Activated CD8-positive, alpha-beta memory T cell treated with anti-CD3 and anti-CD28 coated beads for 4 hours (primary cell): ENCODE measurements at places on chromosomes 6 and 20.

GRCh38 chr6:127515234-127515793, 3.8 kb downstream of the MTCL3 start:
- DNase-seq: no peak

- DNase-seq: no peak
Measured at GRCh38 chr6:143747347-143747842, 69.6 kb downstream of the PHACTR2 start.

DNA sequence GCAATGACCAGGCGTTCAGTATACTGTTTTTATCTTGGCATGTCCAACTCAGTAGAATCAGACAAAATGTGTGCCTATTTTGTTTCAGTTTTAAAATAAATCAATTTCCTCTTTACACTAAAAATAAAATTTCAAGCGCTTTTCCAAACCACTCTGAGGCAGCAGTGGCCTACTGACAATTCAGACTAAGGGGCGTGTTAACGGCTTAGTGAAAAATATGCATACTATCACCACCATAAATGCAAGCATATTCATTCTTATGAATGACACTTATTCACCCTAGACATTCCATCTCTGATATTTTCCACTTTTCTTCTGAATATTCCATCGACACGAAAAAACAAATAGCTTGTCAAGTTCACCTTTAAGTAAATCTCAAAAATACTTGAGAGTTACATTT, 7.5 kb downstream of the TBX18 start:
- DNase-seq: no peak

DNA sequence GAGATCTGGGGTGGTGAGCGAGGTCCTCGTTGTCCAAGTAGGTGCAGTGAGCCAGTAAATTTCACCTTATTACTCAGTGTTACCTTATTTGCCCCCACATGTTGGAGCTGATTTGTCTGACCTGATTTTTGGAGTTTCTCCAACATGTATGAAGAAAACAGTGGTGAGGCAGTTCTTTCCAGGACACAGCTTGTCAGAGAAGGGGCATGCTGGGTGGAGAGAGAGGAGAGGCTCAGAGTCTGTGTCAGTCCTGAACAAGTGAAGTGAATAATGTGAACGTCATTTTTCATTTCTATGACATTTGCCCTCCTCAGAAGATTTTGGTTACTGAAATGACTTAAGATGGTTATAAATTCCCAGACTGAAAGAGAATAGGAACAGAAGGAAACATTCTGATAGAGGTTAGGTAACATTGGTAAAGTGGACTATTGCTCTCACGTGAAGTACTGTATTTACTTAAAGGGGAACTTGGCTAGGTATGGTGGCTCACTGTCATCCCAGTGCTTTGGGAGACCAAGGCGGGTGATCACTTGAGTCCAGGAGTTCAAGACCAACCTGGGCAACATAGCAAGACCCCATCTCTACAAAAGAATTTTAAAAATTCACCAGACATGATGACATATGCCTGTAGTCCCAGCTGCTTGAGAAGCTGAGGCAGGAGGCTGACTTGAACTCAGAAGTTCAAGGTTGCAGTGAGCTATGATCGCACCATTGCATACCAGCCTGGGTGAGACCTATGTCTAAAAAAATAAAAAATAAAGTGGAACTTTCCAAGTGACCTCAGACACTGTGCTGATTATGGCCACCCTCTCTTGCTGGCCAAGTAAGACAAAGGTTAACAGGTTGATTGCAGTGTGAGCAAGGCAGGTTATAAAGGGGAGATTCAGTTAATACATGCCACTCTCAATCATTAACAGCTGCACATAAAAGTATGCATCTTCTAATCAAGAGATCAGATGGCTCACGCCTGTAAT, 184.3 kb downstream of the EDN1 start:
- no peak for DNase-seq

DNA sequence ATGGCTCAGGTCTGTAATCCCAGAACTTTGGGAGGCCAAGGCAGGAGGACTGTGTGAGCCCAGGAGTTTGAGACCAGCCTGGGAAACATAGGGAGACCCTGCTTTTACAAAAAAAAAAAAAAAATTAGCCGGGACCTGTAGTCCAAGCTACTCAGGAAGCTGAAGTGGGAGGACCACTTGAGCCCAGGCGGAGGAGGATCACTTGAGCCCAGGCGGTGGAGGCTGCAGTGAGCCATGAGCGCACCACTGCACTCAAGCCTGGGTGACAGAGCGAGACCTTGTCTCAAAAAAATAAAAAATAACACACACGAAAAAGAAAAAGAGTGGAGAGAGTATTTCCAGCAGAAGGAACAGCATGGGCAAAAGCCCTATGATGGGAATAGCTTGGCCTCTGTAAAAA, 2.0 kb downstream of the TTLL9 start:
- DNase-seq: no peak

- DNase-seq: no peak
Measured at GRCh38 chr6:142863981-142864380, 81.0 kb downstream of the HIVEP2 start.

- no peak for DNase-seq
Measured at GRCh38 chr6:3748208-3749066, 3.1 kb downstream of the PXDC1 start.

GRCh38 chr6:8006208-8006607, 58.0 kb downstream of the BLOC1S5 start:
- DNase-seq: no peak

DNA sequence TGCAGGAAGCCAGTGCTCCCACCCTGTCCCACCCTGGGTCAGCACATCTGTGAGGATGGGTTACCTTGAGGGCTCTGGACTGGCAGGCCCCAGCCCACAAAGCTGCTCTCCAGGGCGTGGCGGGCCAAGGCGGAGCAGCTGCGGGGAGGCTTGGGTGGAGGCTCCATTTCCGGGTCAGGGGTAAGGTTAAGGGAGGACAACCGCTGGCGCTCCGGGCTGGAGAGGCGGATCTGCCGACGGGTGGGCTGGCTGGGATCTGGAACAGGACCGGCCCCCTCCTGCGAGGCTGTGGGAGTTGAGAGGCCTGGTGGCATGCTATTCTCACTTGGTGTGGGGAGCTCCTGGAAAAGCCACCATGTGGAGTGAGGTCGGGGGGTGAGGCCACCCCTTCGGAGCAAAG, 5.5 kb downstream of the SMPD2 start:
- DNase-seq: no peak

DNA sequence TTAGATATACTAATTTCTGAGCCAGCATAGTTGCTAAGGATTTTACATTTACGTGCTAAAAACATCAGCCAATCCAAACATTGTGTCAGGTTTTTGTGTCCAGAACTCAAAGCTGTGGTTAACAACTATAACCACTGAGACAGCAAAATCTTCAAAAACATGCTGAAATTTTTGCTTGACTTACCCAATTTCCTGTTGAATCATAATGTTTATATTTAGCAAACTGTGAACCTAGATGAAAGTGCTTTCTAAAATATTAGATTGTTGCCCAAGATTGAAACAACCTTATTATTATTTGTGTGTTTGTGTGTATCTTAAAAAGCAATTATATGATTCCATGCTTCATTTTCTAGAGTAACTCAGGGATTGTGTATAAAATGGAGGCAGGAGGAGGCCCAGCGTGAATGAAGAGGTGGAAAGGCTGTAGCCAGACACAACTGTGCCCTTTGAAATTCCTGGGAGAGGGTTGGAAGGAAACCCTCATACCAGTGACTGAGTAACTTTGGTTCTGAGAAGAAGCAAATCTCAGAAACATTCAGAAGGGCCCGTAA, 48.0 kb downstream of the ARMC2 start:
- DNase-seq: no peak

DNA sequence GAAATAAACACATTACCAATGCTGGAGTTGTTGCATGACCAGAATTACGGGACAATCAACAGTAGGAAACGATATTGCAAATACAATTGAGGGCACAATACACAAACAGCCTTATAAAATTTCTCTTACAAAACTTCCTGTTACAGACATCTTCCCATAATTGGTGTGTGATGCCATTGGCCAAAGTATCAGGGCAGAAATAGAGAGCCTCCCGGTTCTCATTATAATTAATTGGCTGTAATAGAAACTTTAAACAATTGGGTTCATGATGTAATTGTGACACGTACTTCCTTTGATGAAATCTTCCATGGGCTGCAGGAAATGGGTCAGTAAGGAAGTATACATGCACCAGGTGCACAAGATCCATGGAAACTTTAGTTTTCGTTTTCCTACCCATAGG, 40.3 kb upstream of the RALGAPA2 start:
- DNase-seq: no peak

- DNase-seq: no peak
Measured at GRCh38 chr6:170100046-170100445, 190.8 kb downstream of the DLL1 start.

GRCh38 chr6:167825332-167826229, 1.1 kb upstream of the AFDN start:
- DNase-seq: no peak

DNA sequence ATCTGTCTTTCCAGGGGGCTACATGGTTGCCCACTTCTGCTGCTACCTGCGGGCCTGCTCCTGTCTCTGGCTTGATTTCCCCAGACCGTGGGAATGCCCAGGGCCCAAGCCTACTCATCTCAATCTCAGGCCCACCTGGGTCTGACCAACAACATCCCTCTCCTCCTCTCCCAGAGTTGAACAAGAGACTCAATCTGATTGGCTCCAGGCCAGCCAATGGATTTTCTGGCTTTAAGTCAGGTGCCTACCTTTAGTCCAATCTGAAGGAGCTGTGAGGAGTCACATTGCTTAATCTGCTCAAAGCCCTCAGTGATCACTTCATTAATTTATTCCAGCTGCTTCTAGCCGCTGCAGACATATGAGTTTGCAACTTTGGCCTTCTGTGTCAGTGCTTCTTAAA, 162.4 kb upstream of the KCNG1 start:
- DNase-seq: no peak

- DNase-seq: no peak
Measured at GRCh38 chr6:166202321-166202733, 34.7 kb upstream of the TBXT start.

- DNase-seq: no peak
Measured at GRCh38 chr6:39231521-39232243, 2.4 kb upstream of the KCNK5 start.

DNA sequence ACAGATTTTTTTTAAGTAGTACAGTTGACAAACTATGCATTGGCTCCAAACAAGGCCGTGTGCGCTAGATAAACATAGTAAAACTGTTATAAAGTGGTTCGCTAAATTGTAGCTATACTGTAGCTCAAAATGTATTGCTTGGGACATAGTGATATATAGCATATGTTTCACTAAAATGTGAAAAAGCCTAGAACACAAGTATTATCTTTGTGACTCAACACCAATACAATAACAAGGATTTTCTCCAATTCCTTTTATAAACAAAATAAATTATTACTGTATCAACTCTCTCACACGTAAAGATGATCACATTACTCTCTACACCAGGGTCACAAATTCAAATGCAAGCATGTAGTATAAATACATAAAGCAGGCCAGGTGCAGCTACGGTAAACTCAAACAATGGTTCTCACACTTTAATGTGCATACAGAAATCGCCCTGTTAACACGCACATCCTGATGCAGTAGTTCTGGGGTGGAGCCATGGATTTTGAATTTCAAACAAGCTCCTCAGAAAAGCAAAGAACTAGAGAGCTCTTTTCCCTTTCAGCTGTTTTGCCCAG, 214.6 kb downstream of the GMDS start:
- DNase-seq: no peak

DNA sequence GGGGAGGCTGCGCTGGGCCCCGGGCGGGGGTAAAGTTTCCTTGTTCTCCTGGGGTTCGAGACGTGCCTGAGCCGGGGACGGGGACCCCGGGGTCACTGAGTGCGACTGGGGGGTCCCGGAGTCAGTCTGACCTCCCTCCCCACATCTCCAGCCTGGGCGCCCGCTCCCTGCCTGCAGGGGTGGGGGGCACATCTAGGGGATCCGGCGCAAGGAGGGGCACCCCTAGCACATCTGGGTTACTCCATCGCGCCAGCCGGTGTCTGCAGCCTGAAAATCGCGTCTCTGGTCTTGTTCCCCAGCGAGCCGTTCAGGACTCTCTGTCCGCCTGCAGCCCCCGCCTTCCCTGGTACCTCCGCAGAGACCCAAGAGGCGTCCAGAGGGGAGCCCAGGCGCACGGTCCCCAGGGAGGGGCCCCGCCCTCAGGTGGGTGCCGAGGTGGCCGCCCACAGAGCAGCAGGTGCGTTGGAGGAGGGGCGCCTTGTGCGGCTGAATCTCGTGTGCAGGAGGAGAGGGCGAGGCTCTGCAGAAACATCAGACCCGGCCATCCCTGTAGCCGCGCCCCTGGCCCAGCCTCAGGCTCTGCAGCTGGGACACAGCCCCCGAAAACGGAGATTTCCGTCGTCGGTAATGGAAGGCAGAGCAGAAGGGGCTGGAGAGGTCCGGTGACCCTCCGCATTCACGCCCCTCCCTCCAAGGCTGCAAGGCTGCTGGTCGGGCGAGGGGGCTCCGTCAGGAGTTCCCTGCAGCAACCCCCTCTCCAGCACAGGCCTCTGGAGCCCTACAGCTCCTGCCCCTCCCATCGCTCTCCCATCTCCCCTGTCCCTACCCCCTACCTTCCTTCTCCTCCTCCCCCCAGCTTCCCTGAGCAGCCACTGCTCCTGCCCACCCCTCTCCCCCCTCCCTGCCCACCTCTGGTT, 628 bp upstream of the CHRNA4 start:
- DNase-seq: no peak

- DNase-seq: no peak
Measured at GRCh38 chr6:166616261-166617238, 10.5 kb downstream of the RPS6KA2 start.

GRCh38 chr6:38080889-38081288, 261.4 kb downstream of the ZFAND3 start:
- no peak for DNase-seq

GRCh38 chr6:92125681-92126080, 1293.7 kb downstream of the EPHA7 start:
- no peak for DNase-seq
